ENCODE measurements at places on chromosomes 7 and 10.

GRCh38 chr7:82389876-82390275, 53.7 kb downstream of the CACNA2D1 start:
- DNase-seq, result no peak

GRCh38 chr10:29837586-29837985, 202.8 kb upstream of the SVIL start:
- no peak for DNase-seq

- peak; percentile 67 for DNase-seq
Observed at GRCh38 chr7:47087866-47088265, 494.0 kb downstream of the TNS3 start.

DNA sequence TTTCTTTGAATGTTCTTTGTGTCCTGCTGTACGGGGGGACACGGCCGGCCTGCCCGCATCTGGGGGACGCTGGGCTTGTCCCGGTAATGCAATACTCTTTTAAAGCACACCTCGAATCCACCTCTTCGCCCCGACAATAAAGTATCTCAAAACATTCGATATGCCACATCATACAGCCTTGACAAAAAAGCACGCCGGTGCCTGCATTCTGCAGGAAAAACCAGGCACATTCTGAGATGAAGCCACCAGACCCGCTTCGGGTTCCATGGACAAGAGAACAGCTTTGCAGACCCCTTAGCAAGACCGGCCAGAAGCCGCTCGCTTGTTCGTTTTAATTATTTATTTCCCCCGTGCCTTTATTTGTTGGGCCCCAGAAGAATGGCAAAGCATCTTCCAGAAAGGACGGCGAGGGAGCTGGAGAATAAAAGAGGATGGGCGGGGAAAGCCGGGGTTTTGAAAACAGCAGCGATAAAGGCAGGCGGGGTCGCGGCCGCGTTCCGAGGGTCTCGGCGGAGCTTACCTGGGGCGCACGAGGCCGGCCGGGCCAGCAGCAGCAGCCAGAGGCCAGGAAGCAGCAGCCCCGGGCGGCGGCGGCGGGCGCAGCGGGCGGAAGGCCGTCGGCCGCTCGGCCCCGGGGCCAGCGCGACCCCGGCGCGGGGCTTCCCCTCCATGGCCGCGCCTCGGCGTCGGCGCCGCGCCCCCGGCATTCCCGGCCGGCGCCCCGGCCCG, 462 bp downstream of the KIAA1549 start:
- DNase-seq, result no peak

Measured in iris pigment epithelial cell (primary cell).